Inflammatory macrophage treated with lipopolysaccharide for 1 hour (primary cell): ENCODE measurements at places on chromosomes 13 and 19.

GRCh38 chr19:58545286-58546018, 1.6 kb downstream of the TRIM28 start:
- no peak for DNase-seq

DNA sequence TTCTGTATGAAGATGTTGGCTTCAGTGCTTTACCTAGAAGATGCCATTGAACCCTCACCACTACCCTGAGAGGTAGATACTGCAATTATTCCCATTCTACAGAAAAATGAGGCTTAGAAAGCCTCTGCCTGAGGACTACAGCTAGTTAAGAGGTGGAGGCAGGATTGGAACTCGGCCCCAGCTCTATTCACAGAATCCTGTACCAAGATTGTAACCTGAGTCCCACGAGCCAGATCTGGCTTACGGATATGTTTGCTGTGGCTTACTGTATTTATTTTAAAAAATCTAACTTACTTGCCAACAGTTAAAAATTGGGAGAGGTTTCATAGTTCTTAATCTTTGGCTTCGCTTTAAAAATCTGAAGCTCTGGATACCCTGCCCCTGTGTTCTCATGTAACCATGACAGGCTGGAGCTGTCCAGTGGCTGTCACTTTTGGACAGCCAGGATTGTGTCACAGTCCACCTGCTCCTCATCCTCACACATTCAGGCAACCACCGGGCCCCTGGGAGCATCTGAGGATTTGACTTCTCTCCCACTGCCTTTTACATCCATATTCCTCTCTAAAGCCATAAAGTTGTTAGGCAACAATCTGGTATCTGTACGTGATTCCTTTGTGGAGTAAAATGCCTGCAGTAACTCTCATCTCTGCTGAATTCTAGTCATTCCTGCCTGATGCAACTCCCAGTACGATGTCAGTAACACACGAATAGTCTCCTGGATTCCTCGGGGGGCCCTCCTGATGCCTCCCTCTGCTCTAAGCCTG, 160.8 kb upstream of the SERP2 start:
- DNase-seq, result no peak

- DNase-seq, result no peak
Observed at GRCh38 chr13:28121224-28121623, 17.1 kb upstream of the PAN3 start.

DNA sequence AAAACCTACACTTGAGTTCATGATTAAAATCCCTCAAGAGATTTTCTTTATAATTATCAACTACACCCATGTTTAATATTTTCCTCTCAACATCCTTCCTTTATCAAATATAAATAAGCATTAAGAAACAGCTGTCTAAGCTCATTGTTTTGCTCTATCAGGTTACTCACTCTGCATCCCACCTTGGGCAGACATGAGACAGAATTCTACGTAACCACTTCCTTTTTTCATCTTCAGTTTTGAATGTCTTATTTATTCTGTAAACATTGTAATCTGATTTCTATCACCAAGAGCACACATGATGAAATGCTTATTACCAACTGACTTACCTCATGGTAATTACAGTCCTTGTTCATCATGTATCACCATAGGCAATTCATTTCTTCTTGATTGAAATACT, 1256.6 kb upstream of the ATXN8OS start:
- no peak for DNase-seq

- DNase-seq, result no peak
Observed at GRCh38 chr13:43663474-43664090, 123.2 kb downstream of the ENOX1 start.
